HS-27A (cell line): ENCODE measurements at places on chromosomes 13 and 19.

GRCh38 chr19:16015805-16016173 lies 60.5 kb upstream of the TPM4 start:
- no peak for DNase-seq

DNA sequence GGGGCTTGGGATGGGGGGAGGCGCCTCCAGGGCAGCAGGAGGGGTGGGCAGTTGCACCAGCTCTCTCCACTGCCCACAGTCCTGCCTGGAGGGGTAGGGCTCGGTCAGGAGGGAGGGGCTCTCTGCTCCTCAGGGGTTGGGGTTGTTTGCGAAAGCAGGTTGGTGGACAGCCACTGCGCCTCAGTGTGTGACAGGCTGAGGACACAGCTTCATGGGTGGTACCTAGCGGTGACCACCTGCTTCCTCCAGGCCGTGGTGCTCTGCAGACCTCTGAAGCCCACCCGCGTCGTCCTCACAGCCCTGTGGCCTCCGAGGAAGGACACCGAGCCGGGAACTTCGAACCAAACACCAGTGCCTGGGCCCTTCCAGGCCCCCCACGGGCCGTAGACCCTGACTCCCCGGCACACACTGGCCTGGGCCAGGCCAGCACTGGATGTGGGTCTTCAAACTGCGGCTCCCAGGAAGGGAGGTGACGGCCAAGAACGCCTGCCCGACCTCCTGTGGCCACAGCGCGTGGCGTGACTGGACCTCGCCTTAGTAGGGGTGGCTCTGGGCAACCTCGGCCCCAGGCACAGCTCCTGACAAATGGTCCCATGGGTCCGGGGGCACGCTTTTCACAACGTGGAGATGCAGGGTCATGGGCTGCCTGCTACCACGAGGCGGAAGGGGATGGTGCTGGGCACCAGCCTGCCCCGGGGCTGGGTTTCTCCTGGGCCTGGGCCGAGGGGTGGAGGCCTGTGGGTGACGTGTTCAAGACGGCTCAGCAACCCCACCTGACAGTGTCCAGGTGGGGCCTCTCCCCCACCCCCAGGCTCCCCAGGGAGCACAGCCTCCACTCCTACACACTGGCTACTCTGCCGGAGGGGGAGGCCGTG lies 173.2 kb downstream of the KDM4B start:
- DNase-seq: no peak

GRCh38 chr19:54252845-54253244 lies 4.2 kb downstream of the LILRB5 start:
- no peak for DNase-seq

GRCh38 chr13:113493315-113493951 lies 2.9 kb upstream of the DCUN1D2 start:
- DNase-seq: peak; percentile 53
